ENCODE measurements at places on chromosomes 16 and 17.

GRCh38 chr17:57671667-57672632 lies 73.1 kb downstream of the CCDC182 start:
- DNase-seq: no peak

GRCh38 chr16:61969077-61969382 lies 67.2 kb downstream of the CDH8 start:
- no peak for DNase-seq

DNA sequence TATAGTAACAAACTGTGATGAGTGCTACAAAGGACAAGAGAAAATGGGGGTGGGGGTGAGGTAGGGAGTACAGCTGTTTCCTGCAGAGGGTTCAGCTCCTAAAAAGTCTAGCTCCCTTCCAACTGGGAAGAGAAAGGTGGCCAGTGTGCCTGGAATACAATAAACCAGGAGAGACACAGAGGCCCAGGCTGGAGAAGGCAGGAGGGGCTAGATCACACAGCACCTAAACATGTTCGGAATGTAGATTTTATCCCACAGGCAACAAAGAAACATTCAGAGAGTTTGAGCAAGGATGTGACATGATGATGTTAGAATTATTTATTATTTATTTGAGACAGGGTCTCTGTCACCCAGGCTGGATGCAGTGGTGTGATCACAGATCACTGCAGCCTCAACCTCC lies 10.2 kb downstream of the TEX2 start:
- DNase-seq: no peak

GRCh38 chr17:52140601-52141000 lies 17.9 kb downstream of the CA10 start:
- no peak for DNase-seq

GRCh38 chr16:391885-392335 lies 5.1 kb upstream of the NME4 start:
- no peak for DNase-seq

GRCh38 chr16:89821438-89822187 lies 5.2 kb upstream of the FANCA start:
- DNase-seq: no peak

- no peak for DNase-seq
Observed at GRCh38 chr16:47196457-47196856, 52.7 kb upstream of the NETO2 start.

GRCh38 chr16:17633181-17633951 lies 162.6 kb upstream of the XYLT1 start:
- DNase-seq: no peak

GRCh38 chr17:1908699-1909309 lies 79.0 kb downstream of the RPA1 start:
- DNase-seq: no peak

DNA sequence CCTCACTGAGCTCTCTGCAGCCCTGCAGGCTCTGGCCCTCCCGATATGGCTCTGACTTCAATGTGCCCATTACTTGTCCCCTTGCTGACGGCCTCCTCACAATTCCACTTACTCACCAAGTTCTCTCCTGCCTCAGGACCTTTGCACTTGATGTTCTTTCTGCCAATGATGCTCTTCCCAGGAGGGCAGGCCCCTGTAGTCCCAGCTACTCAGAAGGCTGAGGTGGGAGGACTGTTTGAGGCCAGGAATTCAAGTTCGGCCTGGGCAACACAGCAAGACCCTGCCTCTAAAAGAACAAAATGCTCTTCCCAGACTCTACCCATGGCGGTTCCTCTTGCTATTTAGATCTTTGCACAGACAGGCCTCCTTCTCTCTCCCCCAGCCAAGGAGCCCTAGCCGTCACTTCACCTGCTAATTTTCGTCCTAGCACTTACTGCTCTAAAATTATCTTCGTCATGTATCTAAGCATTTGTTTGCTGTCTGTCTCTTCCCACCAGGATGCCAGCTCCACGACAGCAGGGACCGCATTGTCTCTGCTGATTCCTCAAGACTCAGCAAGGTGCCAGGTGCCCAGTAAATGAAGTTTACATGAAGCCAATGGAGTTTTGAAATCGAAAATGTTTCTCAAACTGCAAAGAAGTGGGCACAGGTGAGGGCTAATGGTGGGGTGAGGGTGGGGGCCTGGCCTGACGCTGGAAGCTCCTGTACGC lies 626 bp upstream of the RAI1 start:
- no peak for DNase-seq

GRCh38 chr17:78137392-78138203 lies 7.0 kb downstream of the TMC8 start:
- no peak for DNase-seq

GRCh38 chr16:27759967-27760788 lies 210.2 kb downstream of the KATNIP start:
- DNase-seq: no peak

DNA sequence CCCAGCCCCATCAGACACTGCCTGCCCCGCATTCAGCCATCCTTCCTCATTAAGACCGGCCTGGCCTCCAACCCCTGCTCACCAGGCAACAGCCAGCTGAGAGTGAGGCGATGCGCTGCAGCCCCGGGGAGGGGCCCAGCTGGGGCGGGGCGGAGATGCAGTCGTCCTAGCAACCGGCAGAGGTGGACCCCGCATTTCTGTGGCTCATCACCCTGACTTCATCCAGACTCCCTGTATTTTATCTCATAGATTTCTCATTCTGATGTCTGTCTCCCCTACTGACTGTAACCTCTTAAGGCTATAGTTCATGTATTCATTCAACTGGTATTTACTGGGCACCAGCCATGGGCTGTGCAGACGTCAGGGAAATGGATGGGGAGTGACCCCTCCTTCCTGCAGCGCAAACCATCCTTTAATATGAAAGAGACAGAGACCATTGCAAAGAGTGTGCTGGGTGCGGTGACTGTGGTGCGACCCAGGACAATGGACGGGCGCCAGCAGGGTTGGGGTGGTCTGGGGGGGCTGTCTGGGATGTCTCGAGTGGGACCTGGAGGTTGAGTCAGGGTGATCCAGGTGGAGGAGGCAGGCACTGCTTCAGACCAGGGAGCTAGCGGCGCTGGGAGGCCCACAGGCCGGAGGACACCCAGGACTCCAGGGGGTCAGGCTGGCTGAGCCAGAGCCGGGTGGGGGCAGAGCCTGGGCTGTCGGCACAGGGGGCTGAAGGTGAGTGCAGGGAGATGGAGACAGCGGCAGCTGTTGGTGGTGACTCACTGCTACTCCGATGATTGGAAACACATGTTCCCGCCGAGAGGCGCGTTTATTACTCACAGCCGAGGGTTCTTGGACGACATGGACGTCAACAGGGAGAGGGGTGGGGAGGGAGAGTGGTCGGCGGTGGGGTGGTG lies 10.5 kb upstream of the TIMP2 start:
- DNase-seq: no peak

DNA sequence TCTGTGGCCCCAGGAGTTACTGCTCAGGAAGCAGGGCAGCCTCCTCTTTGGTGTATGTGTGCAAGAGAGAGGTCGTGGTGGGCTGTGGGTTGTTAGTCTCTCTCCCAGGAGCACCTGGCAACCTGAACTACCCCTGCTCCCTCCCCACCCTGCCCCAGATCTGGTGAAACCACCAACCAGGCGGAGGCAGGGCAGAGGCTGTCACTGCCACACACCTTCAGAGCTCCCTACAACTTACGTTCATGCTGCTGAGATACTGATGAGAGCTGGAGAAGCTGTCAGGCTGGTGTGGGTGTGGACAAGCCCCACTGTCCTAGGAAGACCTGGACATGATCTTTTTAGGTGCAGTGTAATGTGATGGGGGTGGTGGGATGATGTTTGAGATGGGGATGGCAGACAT lies 24.3 kb downstream of the GOSR2 start:
- DNase-seq: no peak

Measured in esophagus squamous epithelium (tissue), 5 donors.